ENCODE measurements at places on chromosomes 1 and 21.
A peak's percentile ranks its signal among the peaks of the same experiment; 100 is the strongest.

GRCh38 chr1:220450927-220451326 is 77.0 kb upstream of the MARK1 start:
- DNase-seq = no peak

GRCh38 chr21:9738527-9738926 is 782.9 kb upstream of the TPTE start:
- no peak for DNase-seq

DNA sequence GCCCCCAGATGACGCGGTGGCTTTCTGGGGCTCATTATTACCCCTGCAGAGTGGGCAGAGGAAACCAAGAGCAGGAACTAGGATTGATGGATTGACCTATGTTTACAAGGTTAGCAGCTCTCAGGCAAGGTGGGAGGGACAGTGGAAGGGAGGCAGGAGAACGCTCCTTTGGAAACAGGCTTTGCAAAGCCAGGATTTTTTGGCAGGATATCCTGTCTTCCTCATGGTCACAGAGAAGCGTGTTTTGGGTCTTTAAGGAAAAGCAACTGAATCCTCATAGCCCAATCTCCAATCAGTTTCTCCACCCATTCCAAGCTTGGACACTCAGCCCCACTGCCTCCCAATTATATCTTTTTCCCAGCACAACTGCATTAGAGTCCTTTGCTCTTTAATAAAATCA is 105.6 kb upstream of the SOD1 start:
- DNase-seq = no peak

- no peak for DNase-seq
These were observed 85.1 kb upstream of the CSF3R start for GRCh38 chr1:36567601-36568341.

GRCh38 chr1:169456029-169456428 is 28.8 kb upstream of the CCDC181 start:
- no peak for DNase-seq

DNA sequence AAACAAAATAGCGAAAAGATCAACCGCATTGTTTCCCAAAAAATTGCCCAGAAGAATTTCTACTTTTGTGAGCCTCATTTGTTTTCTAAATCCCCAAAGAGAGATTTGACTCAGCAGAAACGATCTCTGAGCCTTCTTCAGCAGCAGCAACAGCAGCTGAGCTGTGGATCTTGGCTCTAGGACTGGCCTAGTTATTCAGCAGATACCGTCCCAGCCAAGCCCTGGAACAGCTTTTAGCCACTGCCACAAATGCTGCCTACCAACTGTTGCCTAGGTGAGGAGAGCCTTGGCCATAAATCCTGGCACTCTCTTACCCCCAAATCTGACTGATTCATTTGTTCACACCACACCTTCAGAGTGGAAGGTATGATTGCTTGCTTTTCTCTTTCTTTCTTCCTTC is 320.1 kb downstream of the TGFB2 start:
- no peak for DNase-seq

GRCh38 chr1:64223329-64224151 is 20.1 kb downstream of the UBE2U start:
- DNase-seq = no peak

DNA sequence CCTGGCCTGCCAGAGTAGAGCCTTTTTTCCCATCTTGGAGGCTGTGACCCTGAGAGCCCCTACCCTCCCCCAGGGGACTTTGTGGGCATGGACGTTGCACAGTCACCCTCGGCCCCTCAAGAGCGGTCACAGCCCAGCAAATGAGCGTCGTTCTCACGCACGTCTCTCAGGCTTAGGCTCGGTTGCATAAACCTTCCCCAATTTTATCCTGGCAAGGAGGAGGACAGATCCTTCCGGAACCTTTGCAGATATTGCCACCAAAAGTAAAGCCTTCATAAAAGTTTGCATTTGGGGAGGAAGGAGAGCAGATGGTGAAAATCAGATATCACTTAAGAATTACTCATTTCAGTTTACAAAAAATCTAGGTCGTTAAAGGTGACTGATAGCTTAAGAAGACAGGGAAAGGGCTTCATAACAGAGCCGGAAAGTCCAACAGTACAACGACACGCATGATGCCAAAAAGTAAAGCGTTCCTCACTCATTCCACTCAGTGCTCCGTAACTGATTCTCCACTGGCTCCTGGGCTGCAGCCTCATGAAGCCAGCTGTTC is 29.3 kb downstream of the PDE9A start:
- no peak for DNase-seq

- no peak for DNase-seq
These were observed 130.8 kb downstream of the FAF1 start for GRCh38 chr1:50829014-50829958.

- no peak for DNase-seq
These were observed 238.2 kb upstream of the SGIP1 start for GRCh38 chr1:66295803-66296202.

DNA sequence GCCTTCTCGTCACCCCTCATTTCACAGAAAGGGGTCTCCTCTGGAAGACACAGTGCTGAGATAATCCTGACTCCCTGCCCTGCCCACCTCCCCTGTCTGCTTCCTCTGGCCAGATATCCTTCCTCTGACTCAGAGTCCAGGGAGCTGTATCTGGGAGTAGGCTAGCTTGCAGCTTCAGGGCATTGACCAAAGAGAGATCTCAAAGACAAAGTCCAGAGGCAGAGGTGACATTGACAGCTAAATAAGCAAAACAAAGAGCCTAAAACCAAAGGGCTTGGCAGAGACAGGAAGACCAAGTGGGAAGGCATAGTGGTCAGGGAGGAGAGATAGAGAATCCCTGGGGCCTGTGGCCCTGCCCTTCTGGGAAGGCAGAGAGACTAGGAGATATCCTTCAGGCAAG is 64.9 kb downstream of the TNR start:
- no peak for DNase-seq

GRCh38 chr1:224205438-224205840 is 22.4 kb downstream of the DEGS1 start:
- peak; percentile 7 for DNase-seq

DNA sequence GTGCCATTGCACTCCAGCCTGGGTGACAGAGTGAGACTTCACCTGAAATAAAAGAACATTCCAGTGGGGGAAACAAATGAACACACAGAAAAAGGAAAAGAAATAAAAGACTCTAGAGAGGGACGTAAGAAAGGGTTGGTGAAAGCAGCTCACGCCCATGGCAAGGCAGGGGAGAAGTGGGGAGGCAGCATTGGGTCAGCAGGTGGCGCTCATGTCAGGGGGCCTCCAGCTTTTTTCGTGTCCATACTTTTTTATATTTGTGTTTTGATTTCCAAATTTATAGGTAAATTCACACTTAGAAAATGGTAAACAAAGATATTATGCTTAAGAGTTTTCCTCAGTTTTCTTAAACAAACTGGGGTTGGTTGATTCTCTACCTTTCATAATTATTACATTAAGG is 45.5 kb downstream of the VPS13D start:
- peak; percentile 49 for DNase-seq

- no peak for DNase-seq
These were observed 381 bp downstream of the TXNIP start for GRCh38 chr1:145995964-145996432.

DNA sequence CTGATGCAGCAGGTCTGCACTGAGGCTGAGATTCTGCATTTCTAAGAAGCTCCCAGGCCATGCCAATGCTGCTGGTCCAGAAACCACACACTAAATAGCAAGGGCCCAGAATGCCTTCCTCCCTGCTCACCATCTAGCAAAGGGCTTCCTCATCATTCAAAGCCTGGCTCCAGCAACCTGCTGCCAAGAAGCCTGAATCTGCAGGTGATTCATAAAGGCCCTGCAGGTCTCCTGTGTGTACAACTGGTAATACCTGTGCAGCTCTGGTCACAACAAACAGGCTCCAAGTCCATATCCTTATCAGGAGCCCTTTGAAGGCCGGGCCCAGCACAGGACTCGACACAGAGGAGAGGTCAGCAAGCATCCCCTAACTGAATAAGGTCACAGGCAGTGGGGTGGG is 26.7 kb downstream of the GLIS1 start:
- DNase-seq = no peak

GRCh38 chr1:228374711-228375577 is 31.7 kb downstream of the TRIM11 start:
- no peak for DNase-seq

DNA sequence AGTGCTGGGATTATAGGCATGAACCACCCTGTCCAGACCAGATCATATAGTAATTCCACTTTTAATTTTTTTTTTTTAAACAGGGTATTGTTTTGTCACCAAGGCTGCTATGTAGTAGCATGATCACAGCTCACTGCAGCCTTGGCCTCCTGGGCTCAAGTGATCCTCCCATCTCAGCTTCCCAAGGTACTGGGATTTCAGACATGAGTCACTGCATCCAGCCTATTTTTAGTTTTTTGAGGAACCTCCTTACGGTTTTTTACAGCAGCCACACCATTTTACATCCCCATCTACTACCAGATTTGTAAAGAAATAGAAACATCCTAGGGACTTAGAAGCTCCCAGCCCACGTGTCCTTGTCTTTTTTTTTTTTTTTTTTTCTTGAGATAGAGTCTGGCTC is 24.0 kb downstream of the L1TD1 start:
- DNase-seq = no peak

DNA sequence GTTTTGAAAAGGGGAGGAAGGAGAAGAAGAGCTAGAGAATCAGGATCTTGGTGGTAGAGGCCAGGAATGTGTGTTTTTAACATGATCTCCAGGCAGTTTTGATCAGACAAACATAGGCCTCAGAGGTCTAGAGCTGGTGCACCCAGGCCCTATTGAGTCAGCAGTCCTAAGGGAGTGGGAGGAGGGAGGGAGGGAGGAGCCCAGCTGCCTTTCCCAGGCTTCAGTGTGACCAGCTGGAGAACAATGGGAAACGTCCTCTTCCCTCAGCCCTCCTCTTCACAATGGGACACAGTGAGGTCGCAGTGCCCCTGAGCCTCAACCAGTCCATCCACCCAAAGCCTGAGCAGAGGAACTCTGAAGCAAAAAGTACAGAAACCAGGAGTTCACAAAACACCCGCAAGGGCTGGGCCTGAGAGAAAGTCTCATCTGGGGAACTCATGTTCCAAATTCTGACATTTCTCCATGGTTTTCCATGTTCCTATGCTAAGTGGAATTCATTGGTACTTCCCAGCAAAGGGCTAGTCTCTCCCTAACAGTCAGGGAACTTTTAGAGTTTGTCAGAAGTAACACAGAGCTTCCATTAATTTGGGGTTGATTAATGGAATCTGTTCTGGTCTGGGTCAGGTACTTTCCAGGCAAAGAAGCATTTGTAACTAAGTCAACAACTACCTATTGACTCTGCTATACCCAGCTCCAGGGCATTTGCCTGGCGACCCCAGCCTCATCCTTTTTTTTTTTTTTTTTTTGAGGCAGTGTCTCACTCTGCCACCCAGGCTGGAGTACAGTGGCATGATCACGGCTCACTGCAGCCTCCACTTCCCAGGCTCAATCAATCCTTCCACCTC is 37.5 kb downstream of the ELAPOR1 start:
- no peak for DNase-seq

DNA sequence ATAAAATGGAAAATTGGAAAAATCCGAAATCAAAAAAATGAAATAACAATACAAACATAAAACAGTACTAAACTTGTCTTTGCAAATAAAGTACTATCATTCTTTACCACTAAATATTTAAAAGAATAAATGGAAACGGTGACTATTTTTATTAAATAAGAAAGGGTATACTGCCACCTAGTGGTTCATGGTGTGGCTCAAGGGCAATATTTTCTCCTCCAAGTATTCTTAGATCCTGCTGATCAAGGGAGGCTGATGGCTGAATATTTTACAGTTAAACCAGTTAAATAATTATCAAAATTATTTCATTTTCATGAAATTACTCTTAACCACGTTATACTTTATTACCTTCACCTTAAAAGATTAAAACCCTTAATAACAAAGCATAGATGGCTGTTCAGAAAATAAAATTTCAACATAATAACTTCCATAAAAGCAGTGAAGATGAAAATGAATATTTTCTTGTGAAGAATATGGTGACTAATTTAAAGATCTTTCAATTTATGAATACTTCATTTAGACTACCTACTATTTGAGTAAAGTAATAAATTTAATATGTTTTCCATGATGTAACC is 1793.9 kb downstream of the NCAM2 start:
- peak; percentile 53 for DNase-seq

DNA sequence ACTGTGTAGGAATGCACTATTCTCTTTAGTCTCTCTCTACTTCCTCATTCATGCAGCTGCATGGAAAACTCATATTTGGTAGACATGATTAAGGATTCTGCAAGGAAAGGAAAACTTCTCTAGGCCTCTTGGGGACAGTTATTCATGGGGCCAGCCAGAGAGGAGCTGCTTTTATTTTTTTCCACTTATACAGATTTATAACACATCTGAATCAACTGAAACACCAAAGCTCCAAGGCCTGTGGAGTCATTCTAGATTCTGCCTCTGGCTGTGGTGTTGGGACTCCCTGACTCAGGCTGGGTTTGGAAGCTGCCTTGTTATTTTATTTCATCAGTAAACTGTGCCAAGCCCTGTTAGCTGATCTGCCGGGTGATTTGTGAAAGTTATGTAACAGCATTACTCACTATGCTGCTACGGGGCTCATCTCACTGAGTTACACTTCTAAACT is 83.9 kb upstream of the EDEM3 start:
- DNase-seq = no peak

DNA sequence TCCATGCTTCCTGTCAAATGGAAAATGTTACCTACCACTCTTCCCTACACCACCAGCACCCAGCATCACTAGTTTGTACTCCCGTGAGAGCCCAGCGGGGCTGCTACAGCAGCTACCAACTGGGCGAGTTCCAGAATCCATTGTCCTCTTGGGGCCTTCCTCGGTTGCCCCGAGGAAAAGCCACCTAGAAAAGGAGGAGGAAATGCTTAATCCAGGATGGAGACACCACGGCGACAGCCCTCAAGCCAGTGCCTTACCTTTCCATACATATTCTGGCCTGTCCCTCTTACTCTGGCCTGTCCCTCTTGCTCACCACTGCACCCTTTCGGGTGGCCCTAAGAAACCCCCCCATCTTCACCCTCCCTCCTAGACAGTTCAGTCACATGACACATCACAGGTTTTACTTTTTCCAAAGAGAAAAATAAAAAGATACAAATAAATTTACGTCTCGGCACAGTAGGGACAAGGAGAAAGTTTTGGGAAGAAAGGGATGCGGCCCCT is 478 bp downstream of the RIT1 start:
- no peak for DNase-seq
